IMR-90 (cell line): ENCODE measurements at places on chromosomes 6 and 20. TPM values are rescaled to one million over a fixed set of nuclear protein-coding genes. Genes with fewer than 3 reads are reported as not detected.
A peak's percentile ranks its signal among the peaks of the same experiment; 100 is the strongest.

The ENPP1 gene
- polyA plus RNA-seq, result 10.5 and 10.9 TPM in 2 replicates

The PLA2G7 gene
- not detected in 2 replicates for polyA plus RNA-seq

The TRIM31 gene
- not detected in 2 replicates for polyA plus RNA-seq

GRCh38 chr6:71533939-71534379, 245.3 kb downstream of the OGFRL1 start:
- peak; percentile 46 for DNase-seq

DNA sequence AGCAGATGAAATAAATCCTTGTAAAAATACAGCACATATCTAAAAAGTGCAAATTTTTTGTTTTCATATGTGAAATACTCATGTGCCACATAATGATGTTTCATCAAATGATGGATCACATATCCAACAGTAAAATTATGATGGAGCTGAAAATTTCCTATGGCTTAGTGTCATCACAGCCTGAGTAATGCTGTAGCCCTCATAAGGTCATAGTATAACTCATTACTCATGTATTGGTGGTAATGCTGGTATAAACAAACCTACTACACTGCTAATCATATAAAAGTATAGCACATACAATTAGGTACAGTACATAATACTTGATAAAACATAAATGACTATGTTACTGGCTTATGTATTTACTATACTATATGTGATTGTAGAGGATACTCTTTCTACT, 12.9 kb downstream of the TSPYL1 start:
- DNase-seq, result no peak

- no peak for DNase-seq
These were observed 20.4 kb downstream of the RNF217 start for GRCh38 chr6:124982669-124983068.

DNA sequence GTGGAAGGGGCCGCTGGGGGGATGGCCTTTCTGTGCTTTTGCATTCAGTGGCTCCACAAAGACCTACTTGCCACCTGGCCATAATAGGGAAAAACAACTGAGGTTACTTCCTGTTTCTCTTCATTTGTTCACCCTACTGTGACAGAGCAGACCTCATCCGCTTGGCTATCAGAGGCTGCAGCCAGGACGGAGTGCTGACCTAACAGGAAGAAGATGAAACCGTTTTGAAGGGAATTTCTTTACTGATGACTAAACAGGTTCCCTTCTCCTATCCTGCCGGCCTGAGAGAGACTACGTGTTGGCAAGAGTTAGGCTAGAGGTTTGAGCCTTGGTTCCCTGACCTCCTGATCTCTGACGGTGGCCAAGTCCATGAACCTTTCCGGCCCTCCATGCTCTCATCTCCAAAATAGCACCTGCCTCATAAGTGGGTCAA, 21.3 kb downstream of the PRR18 start:
- DNase-seq, result no peak

- DNase-seq, result no peak
These were observed 22.3 kb downstream of the ACTR5 start for GRCh38 chr20:38770546-38770945.

DNA sequence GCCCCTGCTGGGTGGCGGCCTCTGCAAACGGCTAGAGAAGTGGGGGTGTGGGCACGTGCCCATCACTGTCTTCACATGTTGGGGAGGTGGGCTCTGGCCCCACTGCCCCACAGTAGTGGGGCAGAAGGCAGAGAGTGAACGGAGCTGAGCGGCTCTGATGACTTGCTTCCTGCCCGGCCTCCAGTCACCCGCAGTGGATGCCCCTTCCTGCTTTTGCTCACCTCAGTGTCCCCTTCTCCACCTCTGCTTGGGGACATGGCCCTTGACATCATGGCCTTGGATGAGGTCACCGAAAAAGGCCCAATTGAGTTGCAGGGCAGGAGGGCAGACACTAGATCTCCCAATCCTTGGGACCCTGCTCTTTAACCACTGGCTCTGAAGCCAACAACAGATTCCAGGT, 40.1 kb downstream of the KCNK5 start:
- DNase-seq, result no peak
